Activated naive CD4-positive, alpha-beta T cell treated with anti-CD3 and anti-CD28 coated beads, Interleukin-2, amount 10 ng/mL, durations not matched to agents 7 days and 5 days (primary cell): ENCODE measurements at places on chromosomes 4 and X.

- H3K27ac ChIP-seq: no peak overlapping the region
- no peaks in the 10 kb centered on the region for H3K27me3 ChIP-seq
- no peak overlapping the region for H3K4me3 ChIP-seq
- H3K36me3 ChIP-seq: no peaks in the 10 kb centered on the region
- no peak for DNase-seq
Measured at GRCh38 chrX:27276751-27277150, 186.4 kb downstream of the PPP4R3C start.

DNA sequence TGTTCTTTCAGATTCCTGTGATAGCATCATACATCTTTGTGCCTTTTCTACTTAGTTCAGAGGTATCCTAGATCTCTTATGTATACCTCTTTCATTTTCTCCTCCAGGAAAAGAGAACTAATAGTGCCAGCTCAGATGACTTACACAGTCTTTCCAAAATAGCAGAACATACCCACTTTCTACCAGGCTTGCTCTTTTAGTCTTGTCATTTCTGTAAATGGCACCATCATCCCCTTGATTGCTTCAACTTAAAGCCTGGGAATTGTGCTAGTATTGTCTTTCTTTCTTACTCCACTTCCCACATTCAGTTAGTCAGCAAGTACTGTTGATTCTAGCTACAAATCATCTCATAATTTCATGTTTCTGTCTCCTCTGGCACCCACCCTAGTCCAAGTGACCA is 5.1 kb downstream of the APEX2 start:
- no peaks in the 10 kb centered on the region for H3K27me3 ChIP-seq
- DNase-seq: no peak
- peaks cover 35% of the 10 kb centered on the region for H3K4me1 ChIP-seq
- no peak overlapping the region for H3K27ac ChIP-seq

DNA sequence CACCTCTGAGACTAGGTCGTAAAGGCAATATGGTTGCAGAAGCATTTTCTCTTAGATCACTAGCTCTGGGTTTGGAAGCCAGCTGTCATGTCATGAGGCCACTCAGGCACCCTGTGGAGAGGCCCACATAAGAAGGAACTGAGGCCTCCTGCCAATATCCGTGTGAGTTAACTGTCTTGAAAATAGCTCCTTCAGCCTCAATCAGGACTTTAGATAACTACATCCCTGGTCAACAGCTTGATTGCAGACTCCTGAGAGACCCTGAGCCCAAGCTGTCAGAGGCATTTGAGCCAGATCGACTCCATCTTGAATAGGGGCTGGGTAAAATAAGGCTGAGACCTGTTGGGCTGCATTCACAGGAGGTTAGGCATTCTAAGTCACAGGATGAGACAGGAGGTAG is 15.1 kb upstream of the REPS2 start:
- no peaks in the 10 kb centered on the region for H3K27me3 ChIP-seq
- peak overlapping the region; percentile 37 for H3K27ac ChIP-seq
- DNase-seq: no peak
- H3K4me3 ChIP-seq: no peak overlapping the region
- H3K4me1 ChIP-seq: no peaks in the 10 kb centered on the region

DNA sequence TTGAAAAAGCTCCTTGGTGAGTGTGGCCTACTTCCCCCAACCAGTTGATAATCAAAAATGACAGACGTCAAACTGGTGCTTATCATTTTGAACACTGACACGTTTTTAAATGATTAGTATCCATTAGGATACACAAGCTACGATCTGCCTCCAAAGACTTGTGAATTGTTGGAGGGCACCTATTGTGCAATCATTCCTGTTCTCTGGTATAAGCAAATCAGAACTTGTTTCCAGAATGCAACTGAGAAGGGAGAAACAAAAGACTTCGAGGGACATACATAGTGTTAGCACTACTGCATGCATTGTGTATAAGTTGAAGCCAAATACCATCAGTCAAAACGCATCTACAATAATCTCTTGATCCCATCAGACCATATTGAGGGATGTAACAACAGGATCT is 11.6 kb downstream of the NPY2R start:
- no peaks in the 10 kb centered on the region for H3K36me3 ChIP-seq
- DNase-seq: no peak
- no peak overlapping the region for H3K27ac ChIP-seq
- no peak overlapping the region for H3K4me3 ChIP-seq
- no peaks in the 10 kb centered on the region for H3K4me1 ChIP-seq

DNA sequence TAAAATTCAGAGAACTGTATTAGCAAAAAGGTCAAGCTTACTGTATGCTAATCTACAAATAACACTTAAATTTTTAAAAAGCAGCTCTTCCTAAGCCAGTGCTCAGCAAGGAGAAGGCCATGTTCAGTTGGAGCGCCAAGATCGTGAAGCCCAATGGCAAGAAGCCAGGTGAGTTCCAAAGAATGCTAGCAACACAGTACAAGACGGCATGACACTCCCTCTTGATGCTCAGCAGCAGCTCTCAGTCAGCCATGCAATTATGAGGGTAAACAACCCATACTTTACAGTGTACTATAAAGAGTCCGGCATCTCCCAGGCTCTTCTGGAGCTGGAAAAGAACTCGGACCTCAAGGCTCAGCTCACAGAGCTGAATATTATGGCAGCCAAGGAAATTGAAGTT is 34.9 kb downstream of the STX18 start:
- H3K27me3 ChIP-seq: no peaks in the 10 kb centered on the region
- no peak for DNase-seq
- H3K36me3 ChIP-seq: no peaks in the 10 kb centered on the region
- peaks cover 8% of the 10 kb centered on the region for H3K4me1 ChIP-seq
- no peak overlapping the region for H3K27ac ChIP-seq
- H3K4me3 ChIP-seq: no peak overlapping the region

DNA sequence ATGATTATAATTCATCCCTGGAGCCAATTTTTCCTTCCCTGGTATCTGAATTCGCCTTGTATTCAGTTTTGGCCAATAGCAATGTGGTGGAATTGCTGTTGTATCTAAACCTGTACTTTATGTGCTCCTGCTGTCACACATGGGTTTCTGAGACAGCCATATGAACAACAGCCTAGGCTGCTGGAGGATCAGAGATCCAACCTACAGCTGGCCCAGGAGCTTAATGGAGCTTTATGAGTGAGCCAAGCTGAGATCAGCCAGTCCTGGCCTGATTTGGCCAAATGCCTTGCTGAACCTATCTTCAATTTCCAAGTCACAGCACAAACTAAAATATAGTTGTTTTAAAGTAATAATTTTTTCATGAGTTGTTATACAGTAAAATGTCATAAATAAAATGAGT is 1071.5 kb downstream of the PCDH7 start:
- H3K4me3 ChIP-seq: no peak overlapping the region
- DNase-seq: no peak
- H3K27me3 ChIP-seq: no peaks in the 10 kb centered on the region
- H3K4me1 ChIP-seq: no peaks in the 10 kb centered on the region

- H3K27ac ChIP-seq: no peak overlapping the region
- DNase-seq: no peak
- H3K4me3 ChIP-seq: no peak overlapping the region
- H3K4me1 ChIP-seq: peaks cover 3% of the 10 kb centered on the region
- H3K27me3 ChIP-seq: peaks cover 2% of the 10 kb centered on the region
Measured at GRCh38 chrX:129534816-129535578, 5.1 kb upstream of the OCRL start.

DNA sequence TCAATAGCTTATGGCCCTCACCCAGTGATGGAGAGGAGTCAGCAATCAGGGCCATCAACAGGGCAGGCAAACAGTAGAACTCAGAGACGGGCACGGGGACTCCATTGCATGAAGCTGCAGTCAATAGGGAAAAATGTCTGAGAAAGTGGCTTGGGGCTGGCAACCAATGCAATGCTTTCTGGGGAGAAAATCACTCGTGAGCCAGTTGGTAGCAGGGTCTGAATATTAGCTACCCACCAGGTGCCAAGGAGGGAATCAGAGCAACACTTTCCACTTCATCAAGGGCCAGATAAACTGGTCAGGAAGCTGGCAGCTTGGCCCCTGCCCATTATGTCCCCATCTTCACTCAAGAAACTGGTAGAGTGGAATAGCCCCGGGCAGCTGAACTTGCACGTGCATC is 80.7 kb downstream of the STARD8 start:
- H3K4me3 ChIP-seq: no peak overlapping the region
- no peaks in the 10 kb centered on the region for H3K36me3 ChIP-seq
- peaks cover 9% of the 10 kb centered on the region for H3K27me3 ChIP-seq
- no peak overlapping the region for H3K27ac ChIP-seq

GRCh38 chr4:30870513-30870912 is 150.3 kb downstream of the PCDH7 start:
- H3K36me3 ChIP-seq: no peaks in the 10 kb centered on the region
- no peak overlapping the region for H3K4me3 ChIP-seq

- DNase-seq: no peak
- no peak overlapping the region for H3K4me3 ChIP-seq
- peaks cover 19% of the 10 kb centered on the region for H3K27me3 ChIP-seq
- H3K4me1 ChIP-seq: no peaks in the 10 kb centered on the region
Measured at GRCh38 chrX:11431786-11432185, 138.6 kb downstream of the AMELX start.

GRCh38 chr4:127759228-127759820 is 22.8 kb upstream of the HSPA4L start:
- H3K4me1 ChIP-seq: no peaks in the 10 kb centered on the region
- no peak for DNase-seq
- no peaks in the 10 kb centered on the region for H3K36me3 ChIP-seq
- H3K27me3 ChIP-seq: no peaks in the 10 kb centered on the region
- no peak overlapping the region for H3K27ac ChIP-seq

DNA sequence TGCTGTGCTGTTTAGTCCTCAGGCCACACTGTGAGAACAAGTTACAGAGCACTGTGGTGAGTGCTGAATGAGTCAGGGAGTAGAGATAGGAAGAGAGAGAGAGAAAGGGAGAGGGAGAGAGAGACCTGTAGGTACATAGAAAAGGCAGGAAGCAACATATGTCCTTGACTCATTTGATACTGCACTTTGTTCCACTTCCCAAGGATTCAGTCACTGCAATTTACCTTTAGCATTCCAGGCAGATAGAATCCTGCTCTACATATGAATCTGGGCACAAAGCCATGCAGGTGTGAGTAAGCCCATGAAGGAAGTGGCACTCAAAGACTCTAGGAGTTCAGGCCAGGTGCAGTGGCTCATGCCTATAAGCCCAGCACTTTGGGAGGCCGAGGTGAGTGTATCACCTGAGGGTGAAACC is 1.0 kb upstream of the DAPP1 start:
- peaks cover 20% of the 10 kb centered on the region for H3K36me3 ChIP-seq
- peaks cover 59% of the 10 kb centered on the region for H3K4me1 ChIP-seq
- peak overlapping the region; percentile 86 for H3K4me3 ChIP-seq

DNA sequence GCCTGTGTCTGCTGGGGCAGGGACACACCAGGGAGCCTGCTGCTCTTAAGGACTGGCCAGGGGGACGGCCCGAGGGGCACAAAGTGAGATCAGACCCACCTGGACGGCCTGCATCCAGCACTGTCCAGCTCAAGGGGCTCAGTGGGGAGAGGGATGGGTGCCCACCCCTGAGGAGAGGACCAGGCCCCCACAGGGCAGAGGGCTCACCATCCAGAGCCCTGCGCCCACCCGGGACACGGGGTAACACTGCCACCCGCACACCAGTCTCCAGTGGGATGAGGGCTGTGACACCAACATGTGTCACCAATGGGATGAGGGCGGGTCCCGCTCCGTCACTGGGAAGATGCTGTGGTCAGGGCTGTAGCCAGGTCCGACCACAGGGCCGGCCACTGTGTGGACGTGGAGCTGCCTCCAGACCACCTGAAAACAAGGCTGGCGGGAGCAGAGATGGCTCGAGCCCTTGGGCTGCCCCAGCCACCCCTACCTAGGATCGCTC is 13.2 kb downstream of the DGKQ start:
- H3K36me3 ChIP-seq: peaks cover 6% of the 10 kb centered on the region
- H3K27ac ChIP-seq: no peak overlapping the region
- peak; percentile 12 for DNase-seq
- no peaks in the 10 kb centered on the region for H3K4me1 ChIP-seq
- H3K4me3 ChIP-seq: no peak overlapping the region

- no peaks in the 10 kb centered on the region for H3K27me3 ChIP-seq
- no peaks in the 10 kb centered on the region for H3K4me1 ChIP-seq
- H3K4me3 ChIP-seq: no peak overlapping the region
- no peak for DNase-seq
- no peaks in the 10 kb centered on the region for H3K36me3 ChIP-seq
- no peak overlapping the region for H3K27ac ChIP-seq
Measured at GRCh38 chrX:25344161-25344936, 328.6 kb upstream of the ARX start.

- DNase-seq: no peak
- H3K27me3 ChIP-seq: no peaks in the 10 kb centered on the region
- H3K36me3 ChIP-seq: no peaks in the 10 kb centered on the region
Measured at GRCh38 chrX:129773649-129774458, 5.9 kb upstream of the SASH3 start.

DNA sequence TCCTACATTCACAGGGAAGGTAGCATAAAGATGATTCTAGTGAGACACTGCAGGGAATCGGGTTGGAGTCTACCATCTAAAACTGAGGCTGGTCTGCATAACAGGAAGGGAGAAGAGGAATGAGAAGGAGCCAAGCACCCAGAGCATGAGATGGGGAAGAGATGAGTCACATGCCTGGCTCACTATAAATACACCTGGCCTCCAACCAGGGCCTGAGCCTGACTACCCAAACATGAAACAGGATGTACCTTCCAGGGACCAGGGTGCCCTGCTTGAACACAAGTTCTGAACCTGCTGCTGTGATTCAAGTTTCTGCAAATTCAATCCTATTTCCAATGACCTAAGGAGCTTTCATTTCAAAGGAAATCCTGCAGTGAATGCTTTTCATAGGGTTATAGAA is 24.9 kb downstream of the CD99L2 start:
- peak overlapping the region; percentile 42 for H3K27ac ChIP-seq
- no peak for DNase-seq
- H3K36me3 ChIP-seq: peaks cover 24% of the 10 kb centered on the region
- H3K27me3 ChIP-seq: no peaks in the 10 kb centered on the region
- peaks cover 35% of the 10 kb centered on the region for H3K4me1 ChIP-seq
- H3K4me3 ChIP-seq: no peak overlapping the region

- H3K27ac ChIP-seq: no peak overlapping the region
- peaks cover 45% of the 10 kb centered on the region for H3K4me1 ChIP-seq
- H3K27me3 ChIP-seq: no peaks in the 10 kb centered on the region
- no peak overlapping the region for H3K4me3 ChIP-seq
- peaks cover 23% of the 10 kb centered on the region for H3K36me3 ChIP-seq
Measured at GRCh38 chrX:19883878-19884277, 3.5 kb downstream of the SH3KBP1 start.

- peaks cover 44% of the 10 kb centered on the region for H3K4me1 ChIP-seq
- no peak overlapping the region for H3K4me3 ChIP-seq
- no peak for DNase-seq
- H3K27me3 ChIP-seq: no peaks in the 10 kb centered on the region
- peaks cover 19% of the 10 kb centered on the region for H3K36me3 ChIP-seq
Measured at GRCh38 chrX:155054255-155054654, 16.7 kb downstream of the CMC4 start.

GRCh38 chr4:71564775-71565174 is 219.1 kb downstream of the GC start:
- H3K27me3 ChIP-seq: no peaks in the 10 kb centered on the region
- H3K36me3 ChIP-seq: no peaks in the 10 kb centered on the region
- no peak for DNase-seq
- no peak overlapping the region for H3K4me3 ChIP-seq
- H3K4me1 ChIP-seq: no peaks in the 10 kb centered on the region
- H3K27ac ChIP-seq: no peak overlapping the region

GRCh38 chrX:15546745-15547144 is 46.1 kb downstream of the BMX start:
- H3K27me3 ChIP-seq: peaks cover 5% of the 10 kb centered on the region
- no peaks in the 10 kb centered on the region for H3K4me1 ChIP-seq
- H3K27ac ChIP-seq: no peak overlapping the region
- no peak overlapping the region for H3K4me3 ChIP-seq
- no peaks in the 10 kb centered on the region for H3K36me3 ChIP-seq
